ENCODE measurements at places on chromosomes 16 and 17.
A peak's percentile ranks its signal among the peaks of the same experiment; 100 is the strongest.

GRCh38 chr16:35745821-35746248 is 2286.4 kb downstream of the TP53TG3F start:
- no peak for DNase-seq

- no peak for DNase-seq
Observed at GRCh38 chr16:71974068-71974818, 26.0 kb downstream of the PKD1L3 start.

DNA sequence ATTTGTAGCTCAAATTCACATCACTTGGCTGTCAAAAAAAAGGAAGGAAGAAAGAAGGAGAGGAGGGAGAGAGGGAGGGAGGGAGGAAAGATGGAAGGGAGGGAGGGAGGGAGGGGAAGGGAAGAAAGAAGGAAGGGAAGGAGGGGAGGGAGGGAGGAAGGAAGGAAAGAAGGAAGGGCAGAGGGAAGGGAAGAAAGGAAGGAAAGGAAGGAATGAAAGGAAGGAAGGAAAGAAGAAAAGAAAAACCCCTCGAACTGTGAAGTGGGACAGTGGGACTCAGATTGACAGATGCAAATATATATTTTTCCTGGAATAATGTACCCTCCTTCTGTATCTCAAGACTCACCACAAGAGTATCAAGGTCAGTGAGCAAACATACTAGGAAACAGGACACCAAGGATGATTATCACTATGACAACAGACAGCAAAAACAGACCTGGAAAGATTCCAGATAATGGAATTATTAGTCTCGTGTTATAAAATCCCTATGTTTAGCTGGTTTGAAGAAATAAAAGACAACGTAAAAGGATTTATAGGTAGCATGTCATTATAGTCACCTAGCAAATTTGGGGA is 24.2 kb upstream of the ABCA3 start:
- DNase-seq: no peak

- no peak for DNase-seq
Observed at GRCh38 chr17:45353043-45353442, 36.2 kb upstream of the MAP3K14 start.

DNA sequence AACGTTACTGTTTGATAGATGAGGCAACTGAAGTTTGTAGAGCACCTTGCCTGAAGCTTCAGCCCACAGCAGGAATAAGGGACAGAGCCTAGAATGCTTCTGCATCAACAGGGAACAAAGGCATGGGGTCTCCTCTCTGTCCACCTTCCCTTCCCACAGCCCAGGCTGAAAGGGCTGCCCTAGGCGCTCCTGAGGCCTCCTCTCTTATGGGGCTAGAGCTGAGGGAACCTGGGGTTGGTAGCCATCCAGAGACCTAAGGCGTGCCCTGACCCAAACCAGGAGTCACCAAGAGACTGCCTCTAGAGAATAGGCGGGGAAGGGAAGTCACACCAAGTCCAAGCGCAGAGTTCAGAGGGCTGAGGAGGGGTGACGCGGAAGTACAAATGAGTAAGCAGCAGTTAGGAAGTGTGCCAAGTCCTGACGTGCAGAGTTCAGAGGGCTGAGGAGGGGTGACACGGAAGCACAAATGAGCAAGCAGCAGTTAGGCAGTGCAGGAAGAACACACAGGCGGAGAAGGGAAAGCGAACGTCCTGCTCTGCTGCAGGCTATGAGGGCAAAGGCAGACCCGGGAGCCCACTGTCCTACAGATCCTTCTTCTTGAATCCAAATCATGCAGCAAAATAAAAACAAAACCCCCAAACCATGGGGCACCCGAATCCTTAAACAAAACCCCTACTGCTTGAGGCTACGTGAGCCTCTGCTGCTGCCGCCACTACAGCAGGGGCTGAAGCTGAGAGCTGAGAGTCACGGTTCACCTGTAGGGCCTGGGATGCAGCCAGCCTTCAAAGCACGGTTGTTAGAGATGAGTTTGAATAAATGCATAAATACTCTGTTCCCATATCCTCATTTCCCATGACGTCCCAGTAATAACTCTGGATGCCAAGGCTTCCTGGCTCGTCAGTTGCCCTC is 2.7 kb upstream of the SPG7 start:
- peak; percentile 81 for DNase-seq
